ENCODE measurements at places on chromosomes 11 and 22. TPM values are rescaled to one million over a fixed set of nuclear protein-coding genes. Genes with fewer than 3 reads are reported as not detected.

DNA sequence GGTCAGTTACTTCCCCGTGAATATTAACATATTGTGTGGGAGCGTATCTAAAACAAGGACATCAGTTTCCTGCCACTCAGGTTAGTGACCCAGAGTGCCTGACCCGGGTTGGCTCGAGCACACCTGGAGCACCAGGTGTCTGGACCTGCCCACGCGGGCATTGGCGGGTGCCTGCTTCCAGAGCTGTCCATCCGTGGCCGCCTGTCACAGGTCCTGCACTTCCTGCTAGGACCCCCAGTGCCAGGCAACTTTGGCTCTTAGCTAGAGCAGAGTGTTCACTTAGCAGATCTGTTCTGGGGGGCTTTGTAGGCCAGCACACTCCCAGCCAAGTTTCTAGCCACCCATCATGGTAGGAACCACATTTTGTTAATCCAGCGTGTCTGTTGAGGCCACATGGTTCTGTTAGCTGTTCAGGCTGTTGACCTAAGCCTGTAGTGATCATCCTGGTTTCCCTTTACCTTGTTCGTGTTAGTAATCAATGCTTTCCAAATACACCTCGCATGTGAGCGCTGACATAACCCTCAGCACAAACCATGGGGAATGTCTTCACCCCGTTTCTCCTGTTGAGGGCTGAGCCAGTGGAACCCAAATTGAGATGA, 29.5 kb downstream of the MOV10L1 start:
- no peak for DNase-seq

DNA sequence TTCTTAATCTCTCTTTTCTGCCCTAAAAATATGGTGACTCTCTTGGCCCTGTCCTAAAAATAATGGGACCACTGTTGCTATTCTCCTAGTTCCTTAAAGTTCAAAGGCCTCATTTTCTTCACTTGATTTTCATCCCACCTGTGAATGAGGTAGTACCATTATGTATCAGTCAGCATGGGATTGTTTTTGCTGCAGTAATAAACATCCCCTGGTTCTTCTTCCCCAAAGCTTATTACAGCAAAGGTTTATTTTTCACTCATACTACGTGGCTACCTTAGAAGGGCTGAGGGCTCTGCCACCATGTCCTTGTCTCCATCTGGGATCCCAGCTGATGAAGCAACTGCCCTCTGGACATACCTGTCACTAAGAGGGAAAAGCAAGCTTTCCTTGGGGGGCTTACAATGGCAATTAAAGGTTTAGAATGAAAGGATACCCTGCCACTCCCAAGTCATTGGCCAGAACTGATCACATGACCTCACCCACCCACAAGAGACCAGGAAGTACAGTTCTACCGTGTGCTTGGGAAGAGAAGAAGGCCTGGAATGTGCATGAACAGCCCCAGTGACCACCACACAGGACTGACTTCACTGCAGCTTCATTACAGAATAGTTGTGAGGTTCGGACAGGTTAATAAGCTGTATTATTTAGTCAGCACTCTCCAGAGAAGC, 7.8 kb downstream of the TTC38 start:
- DNase-seq = no peak

CCDC34 gene
- total RNA-seq = 18.7 TPM

HOATZ gene
- not detected for total RNA-seq
